ENCODE measurements at places on chromosomes 12 and 14.

DNA sequence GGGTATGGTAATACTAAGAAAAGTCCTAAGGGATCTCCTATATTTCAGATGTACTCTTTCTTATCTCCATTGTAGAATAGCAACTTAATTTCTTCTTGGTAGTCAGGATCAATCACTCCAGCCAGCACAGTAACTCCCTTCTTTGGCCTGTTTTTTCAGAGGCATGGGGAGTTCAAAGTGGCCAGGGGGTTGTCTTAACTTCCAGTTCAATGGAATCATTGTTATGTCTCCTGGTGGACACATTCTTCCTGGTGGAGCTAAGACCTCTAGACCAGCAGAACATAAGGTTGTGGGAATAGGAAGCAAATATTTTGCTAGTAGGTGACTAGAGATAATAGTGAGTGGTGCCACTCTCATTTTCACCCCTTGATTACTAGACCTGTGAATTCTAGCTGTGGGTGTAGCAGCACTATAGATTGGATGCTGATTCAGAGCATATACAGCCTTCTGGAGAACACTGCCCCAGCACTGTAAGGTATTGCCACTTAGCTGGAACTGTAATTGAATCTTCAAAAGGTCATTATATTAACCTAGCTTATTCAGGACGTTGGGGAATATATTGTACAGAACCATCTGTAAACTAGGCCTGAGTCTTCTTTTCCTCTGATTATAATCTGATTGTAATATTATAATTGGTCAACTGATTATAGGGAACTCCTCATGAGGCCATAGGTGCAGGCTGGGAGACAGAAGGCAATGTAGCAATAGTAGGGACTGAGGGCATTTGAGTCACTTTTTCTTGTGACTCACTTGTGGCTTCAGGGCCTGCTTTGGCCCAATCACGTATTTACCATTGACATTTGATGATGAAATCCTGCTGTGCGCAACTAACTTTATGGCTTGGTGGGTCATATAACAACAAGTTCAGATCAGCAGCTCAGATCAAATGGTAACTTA lies 60.2 kb upstream of the ATP2B1 start:
- no peak for DNase-seq

DNA sequence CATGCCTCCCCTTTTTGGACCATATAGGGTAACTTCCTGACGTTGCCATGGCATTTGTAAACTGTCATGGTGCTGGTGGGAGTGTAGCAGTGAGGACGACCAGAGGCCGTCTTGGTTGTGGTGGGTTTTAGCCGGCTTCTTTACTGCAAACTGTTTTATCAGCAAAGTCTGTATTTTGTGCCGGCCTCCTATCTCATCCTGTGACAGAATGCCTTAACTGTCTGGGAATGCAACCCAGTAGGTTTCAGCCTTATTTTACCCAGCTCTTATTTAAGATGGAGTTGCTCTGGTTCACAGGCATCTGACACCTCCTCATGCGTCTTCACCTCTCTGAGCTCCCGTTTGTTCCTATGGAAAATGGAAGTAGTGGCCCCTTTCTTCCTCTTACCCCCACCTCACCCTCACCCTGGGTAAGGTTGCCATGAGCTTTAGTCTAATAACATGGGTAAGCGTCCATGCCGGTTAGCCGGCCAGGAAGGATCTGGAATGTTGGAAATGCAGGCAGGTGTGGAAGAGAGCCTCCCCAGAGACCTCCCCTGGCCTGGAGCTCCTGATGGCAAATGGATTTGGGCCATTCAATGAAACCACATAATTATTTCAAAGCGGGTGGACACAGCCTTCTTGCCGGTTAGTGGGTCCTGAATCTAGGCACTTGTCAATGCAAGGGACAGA lies 18.6 kb downstream of the HHIPL1 start:
- no peak for DNase-seq

DNA sequence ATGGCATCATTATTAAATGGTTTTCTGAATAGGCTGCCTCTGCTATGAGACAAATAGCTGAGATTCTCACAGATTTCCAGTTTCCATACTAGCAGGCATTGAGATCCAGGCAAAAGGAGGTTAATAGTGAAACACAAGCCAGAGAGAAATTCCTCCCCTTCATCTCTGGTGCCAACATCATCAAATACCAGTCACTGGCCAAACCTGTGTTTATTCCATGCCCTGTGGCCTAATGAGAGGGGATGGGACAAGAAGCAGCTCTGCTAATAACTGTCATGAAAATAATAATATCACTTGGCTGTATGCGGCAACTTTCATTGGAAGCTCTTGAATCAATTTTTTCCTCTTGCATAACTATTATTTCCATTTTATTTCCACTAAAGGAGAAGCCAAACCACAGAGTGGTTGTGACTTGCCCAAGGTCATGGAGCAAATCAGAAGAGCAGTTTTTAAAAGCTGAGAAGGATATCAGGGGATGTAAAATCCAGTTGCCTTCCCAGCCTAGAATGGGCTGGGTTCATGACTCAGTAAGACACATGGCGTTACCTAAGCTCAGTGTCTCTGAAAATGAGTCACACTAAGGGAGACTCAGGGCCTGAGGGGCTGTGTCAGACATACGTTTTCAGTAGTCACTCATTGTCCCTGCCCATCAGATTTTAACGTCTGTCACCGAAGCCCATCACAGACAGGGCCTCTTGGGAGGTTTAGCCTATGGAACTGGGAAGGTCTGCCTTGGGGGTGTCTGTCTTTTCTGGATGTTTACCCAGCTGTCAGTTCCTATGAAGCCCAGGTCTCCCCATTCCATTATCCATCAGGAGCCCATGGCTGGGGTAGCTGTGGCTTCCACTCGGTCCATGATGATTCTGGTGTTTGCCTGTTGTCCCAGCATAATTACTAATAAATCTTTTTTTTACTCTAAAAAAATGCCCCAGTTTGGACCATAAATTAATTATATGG lies 208.8 kb upstream of the EEA1 start:
- no peak for DNase-seq

GRCh38 chr12:11846488-11846887 lies 197.0 kb downstream of the ETV6 start:
- no peak for DNase-seq

- DNase-seq: no peak
These were observed 38.0 kb downstream of the ABCD2 start for GRCh38 chr12:39581592-39581991.

GRCh38 chr14:90561920-90562319 lies 165.1 kb downstream of the CALM1 start:
- no peak for DNase-seq

- peak; percentile 74 for DNase-seq
These were observed 24.1 kb downstream of the CKAP4 start for GRCh38 chr12:106223485-106224354.

DNA sequence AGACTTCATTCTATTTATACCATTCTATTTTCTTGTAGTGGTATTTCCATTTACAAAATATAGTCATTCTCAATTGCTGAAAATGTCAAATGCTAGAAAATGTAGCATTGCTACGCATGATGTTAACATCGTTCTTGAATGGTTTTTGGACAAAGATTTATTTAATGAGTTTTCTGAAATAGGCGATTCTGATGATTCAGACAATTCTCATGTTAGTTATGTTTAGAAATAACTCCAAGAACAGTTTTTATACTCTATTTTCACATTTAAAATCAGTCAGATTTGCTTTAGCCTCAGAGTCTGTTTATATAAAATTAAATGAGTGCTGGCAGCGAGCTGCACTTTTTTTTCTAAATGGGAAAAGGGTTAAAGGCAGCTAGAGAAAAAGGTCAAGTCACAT lies 414.8 kb upstream of the MGAT4C start:
- no peak for DNase-seq

- DNase-seq: no peak
These were observed 24.8 kb downstream of the PPP1R36 start for GRCh38 chr14:64574371-64575107.

DNA sequence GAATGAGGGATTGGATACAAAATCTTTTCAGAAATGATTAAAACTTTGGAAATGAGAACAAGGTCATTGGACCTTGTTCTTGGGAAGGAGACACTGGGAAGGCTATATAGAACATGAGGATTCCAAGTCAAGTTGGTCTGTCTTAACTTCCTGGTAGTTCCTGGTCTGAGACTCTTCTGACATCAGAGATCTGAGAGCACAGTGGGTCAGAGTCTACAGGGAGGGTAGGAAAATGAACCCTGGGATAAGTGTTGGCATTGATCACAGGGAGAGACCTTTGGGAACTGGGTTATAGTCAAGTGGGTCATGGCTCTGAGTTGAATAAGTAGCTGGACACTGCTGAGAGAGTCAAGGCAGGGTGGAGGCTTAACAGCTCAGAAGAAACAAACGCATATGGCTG lies 17.3 kb upstream of the KCNA1 start:
- no peak for DNase-seq

DNA sequence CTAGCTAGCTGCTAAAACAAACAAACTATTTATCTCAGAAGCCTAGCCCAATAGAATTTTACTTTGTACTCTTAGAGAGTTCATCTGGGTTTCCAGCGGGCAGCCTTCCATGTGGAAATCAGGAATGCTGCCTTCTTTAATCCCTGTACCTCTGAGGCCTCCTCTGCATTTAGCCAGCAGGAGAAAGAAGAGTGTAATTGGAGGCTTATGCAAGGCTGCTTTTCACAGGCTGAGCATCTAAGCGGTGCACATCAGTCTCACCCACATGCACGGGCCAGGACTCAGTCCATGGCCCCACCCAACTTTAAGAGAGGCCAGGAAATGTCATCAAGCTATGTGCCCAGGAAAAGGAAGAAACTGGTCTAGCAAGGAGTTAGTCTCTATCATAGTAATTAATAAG lies 14.0 kb upstream of the PTGDR start:
- DNase-seq: no peak

DNA sequence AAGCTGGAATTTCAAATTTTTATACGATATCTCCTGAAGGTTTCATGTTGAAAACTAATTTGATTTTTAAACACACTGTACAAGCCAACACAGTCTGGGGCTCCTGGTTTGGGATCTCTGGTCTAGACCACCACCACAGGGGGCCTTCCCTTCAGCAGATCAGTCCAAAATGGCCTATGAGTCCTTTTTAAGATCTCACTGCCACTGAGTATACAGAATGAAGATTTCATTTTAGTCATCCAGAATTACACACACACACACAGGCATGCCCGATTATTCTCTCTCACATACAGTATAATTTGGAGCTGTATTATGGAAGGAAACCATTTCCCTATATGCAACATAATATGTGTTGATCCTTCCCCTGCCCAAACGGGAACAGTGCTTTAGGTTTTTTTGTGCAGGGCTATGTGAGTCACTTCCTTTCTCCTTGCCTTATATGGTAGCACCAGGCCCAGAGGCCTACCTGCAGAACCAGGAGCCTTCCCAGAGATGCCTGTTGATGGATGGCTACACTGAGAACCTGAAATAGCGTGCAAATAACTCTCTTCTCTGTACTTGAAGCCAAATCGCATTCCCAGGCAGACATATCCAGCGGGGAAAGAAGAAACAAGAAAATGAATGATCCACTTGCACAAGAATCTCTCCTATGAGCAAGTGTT lies 28.1 kb upstream of the WNK1 start:
- DNase-seq: peak; percentile 30

GRCh38 chr14:77114609-77115008 lies 16.6 kb downstream of the CIPC start:
- DNase-seq: no peak

DNA sequence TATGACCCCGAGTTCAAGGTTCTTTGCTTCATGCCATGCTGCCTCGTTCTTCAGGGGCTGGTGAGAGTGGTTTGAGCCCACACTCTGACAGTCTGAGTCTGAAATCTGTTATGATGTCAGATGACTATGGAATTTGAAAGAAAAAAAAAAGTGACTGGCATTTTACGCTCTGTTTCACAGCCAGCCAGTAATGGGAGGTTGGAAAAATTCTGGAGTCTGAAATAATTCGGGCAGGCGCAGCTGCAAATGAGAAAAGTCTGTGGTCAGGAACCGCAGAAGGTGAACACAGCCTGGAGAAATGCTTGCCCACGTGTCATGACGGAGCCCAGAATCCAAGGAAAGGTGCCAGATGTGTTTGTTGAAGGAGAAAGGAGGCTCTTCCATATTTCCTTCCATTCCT lies 269.8 kb upstream of the PWP1 start:
- no peak for DNase-seq

- no peak for DNase-seq
These were observed 179.7 kb downstream of the SSPN start for GRCh38 chr12:26374934-26375680.

DNA sequence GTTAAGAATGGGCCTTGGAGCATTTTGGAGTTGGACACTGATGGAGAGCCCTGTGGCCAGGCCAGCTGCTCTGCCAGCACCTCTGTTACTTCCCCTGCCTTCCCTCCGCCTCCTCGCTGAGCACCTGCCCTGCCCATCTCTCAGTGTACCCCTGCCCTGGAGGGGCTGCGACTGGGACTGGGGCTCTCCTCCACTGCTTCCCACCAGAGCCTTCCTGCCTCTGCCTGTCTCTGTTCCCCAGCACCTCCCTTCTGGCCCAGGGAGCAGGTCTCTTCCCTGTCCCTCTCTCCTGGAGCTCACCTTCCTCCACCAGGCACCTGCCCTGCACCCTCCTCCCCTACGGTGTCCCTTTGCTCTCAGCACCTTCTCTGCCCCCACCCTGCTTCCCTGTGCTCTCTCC lies 62.1 kb downstream of the WDR20 start:
- DNase-seq: no peak

DNA sequence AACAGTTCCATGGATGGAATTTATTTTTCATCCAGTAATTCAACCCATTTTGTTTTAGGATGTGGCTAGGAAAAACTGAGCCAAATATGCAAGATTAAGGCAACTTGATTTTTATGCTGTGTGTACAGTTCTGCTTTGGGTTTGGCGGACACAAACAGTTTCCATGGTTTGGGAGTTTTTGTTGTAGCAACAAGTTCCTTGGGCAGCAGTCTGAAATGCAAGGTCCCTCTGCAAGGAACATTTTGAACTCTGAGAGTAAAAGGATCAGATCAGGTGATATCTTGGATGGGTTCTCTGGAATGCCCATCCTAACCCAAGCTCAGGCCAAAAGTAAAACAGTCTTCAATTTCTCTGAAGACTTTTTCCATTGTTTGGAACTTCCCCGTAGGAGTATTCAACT lies 161.2 kb downstream of the TMX1 start:
- DNase-seq: no peak

DNA sequence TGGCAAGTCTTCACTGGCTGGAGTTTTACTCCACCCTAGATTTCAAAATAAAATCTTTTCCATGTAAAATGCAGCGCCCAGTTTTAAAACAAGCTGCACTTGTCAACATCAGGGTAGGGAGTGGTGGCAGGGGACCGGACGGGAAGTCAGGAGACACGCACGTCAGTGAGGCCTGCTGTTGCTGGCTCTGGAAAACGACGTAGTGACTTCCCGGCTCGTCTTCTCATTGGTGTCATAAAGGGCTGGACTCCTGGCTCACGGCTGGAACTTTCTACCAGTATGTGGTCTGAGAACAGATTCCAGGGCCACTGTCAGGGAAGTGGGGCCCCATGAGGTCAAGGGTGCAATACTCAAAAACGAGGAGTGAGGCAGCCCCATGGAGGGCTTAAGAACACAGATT lies 64.2 kb upstream of the FOXN3 start:
- no peak for DNase-seq

GRCh38 chr12:125738211-125738610 lies 673.0 kb downstream of the AACS start:
- DNase-seq: no peak

- no peak for DNase-seq
These were observed 112.0 kb downstream of the ANO6 start for GRCh38 chr12:45327823-45328383.

- DNase-seq: no peak
These were observed 142.5 kb downstream of the DPY19L2 start for GRCh38 chr12:63525831-63526230.

- no peak for DNase-seq
These were observed 825.3 kb upstream of the FLRT2 start for GRCh38 chr14:84704601-84705000.
